Activated CD4-positive, alpha-beta T cell treated with anti-CD3 and anti-CD28 coated beads, Interleukin-2, amount 10 ng/mL, durations not matched to agents 24 days and 14 days (primary cell): ENCODE measurements at places on chromosomes 13 and 19. TPM values are rescaled to one million over a fixed set of nuclear protein-coding genes. Genes with fewer than 3 reads are reported as not detected.
A peak's percentile ranks its signal among the peaks of the same experiment; 100 is the strongest.

GRCh38 chr19:3058009-3058820 is 4.1 kb downstream of the TLE5 start:
- no peak overlapping the region for H3K27ac ChIP-seq
- no peaks in the 10 kb centered on the region for H3K27me3 ChIP-seq
- no peak for DNase-seq
- H3K4me3 ChIP-seq: no peak overlapping the region

HPN gene
- 0.09 TPM in 1 of 2 replicates, not detected in the other for total RNA-seq

- no peaks in the 10 kb centered on the region for H3K4me1 ChIP-seq
- H3K4me3 ChIP-seq: no peak overlapping the region
- DNase-seq: no peak
- H3K27ac ChIP-seq: no peak overlapping the region
These were observed 125.7 kb upstream of the NBEA start for GRCh38 chr13:34816245-34816884.

DNA sequence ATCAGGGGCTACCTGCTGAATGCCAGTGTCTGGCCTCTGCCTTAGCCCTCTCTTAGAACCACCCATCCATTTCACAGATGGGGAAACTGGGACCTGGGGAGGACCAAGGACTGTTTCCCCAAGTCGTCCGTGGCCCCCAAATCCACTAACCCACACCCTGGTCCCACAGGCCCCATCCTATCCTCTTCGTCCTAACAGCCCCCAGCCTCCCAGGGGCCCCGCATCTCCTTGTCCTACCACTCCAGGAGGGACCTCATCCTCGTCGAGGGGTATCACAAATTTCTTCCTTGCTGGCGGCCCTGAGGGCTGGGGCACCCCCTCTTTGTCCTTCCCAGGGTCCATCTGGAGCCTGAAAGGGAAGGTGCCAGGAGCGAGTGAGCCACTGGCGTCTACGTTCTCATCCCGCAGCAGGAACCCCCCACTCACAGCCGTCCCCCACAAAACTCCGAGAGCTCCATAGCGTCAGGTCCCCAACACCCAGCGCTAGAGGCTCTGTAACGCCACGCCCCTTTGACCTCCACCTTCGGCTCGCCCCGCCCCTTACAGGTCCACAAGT is 606 bp downstream of the ERCC1 start:
- H3K27me3 ChIP-seq: peaks cover 4% of the 10 kb centered on the region
- peak overlapping the region; percentile 100 for H3K4me3 ChIP-seq

GRCh38 chr13:26759907-26760831 is at the start of gene GPR12:
Gene GPR12 (minus strand): TSS chr13:26760786. CDS start chr13:26759827, 959 bp downstream.
- H3K27me3 ChIP-seq: peaks cover 52% of the 10 kb centered on the region
- no peak for DNase-seq

- no peaks in the 10 kb centered on the region for H3K4me1 ChIP-seq
- H3K27ac ChIP-seq: no peak overlapping the region
- DNase-seq: no peak
- no peak overlapping the region for H3K4me3 ChIP-seq
- no peaks in the 10 kb centered on the region for H3K36me3 ChIP-seq
These were observed 418.2 kb downstream of the DCT start for GRCh38 chr13:94061301-94061700.

GRCh38 chr13:27401210-27401609 is 23.2 kb upstream of the GTF3A start:
- H3K27me3 ChIP-seq: peaks cover 2% of the 10 kb centered on the region
- no peaks in the 10 kb centered on the region for H3K36me3 ChIP-seq
- H3K4me3 ChIP-seq: no peak overlapping the region
- no peak for DNase-seq

DNA sequence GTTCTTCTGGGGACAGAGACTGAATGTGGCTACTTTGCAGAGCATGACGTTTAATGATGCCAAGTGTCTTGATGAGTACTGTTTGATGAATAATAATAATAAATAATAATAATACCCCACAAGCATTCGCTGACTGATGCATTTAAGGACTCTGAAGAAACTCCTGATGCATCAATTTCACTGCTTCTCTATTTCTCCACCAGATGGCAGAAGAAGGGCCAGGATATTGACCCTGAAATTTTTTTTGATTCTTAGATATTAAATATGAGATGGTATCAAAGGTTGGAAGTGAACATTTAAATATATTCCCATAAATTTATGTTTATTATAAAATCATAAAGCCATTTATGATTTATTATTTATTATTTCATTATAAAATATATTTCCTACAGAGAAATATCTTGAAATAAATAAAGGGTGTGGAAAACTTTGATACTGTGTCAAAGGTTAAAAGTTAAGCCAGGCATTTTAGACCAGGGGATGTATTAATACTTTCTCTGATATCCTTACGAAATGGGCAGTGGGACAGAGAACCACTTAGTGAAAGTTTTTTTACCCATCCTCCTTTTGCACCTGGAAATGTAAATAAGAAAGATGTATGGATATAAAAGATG is 170.9 kb downstream of the LACC1 start:
- H3K4me1 ChIP-seq: peaks cover 3% of the 10 kb centered on the region
- H3K4me3 ChIP-seq: no peak overlapping the region
- peaks cover 36% of the 10 kb centered on the region for H3K27me3 ChIP-seq
- DNase-seq: no peak
- no peaks in the 10 kb centered on the region for H3K36me3 ChIP-seq
- H3K27ac ChIP-seq: no peak overlapping the region

DNA sequence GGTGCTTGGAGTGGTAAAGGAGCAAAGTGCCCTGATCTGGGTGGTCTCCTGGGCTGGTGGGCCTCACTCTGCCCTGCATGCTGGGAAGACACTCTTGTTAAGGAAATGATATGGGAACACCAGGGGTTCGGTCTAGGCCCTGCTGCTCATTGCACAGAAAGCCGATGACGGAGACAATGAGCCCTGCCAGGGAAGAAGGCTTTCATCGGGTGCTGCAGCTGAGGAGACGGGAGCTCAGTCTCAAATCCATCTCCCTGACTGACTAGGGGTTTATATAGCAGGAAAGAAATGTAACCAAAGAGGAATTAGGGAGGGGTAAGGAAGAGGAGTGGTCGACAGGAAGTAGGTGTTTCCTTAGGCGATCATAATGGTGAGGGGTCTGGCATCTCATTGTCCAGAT is 253.4 kb downstream of the TEX29 start:
- H3K27ac ChIP-seq: no peak overlapping the region
- H3K36me3 ChIP-seq: peaks cover 2% of the 10 kb centered on the region
- DNase-seq: no peak
- no peaks in the 10 kb centered on the region for H3K27me3 ChIP-seq
- H3K4me1 ChIP-seq: no peaks in the 10 kb centered on the region

DNA sequence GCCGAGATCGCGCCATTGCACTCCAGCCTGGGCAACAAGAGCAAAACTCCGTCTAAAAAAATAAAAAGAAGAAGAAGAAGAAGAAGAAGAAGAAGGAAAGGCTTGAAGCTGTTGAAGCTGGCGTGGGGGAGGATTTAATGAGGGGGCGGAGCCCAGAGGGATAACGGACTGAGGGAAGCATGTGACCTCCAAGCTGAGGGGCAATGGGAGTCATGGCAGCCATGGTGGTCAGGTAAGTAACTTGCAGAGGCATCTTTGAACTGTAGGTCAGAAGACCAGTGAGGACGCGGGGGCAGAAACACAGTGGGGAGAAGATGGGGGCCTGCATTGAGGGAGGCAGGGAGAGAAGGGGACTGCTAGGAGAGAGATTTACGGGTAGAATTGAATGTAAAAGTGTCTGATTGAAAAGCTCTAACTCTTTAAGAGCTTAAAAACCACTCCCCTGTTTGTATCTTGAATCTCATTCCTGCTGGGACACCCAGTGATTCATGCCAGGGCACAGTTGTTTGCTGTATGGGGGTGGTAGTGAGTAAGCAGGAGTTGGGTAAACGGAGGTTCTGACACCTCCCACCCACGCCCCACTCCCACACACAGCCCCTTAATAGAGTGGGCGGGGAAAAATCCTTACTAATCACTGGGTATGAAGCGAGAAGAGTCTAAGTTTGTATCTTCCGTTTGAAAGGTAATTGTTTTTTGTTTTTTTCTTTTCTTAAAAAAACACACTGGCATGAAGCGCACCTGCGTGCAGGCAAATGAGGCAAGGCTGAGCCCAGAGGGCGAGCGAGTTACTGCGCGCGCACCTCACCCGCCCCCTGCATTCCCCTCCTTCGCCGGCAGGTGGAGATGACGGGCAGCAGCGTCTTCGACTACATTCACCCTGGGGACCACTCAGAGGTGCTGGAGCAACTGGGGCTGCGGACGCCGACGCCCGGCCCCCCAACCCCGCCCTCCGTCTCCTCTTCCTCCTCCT is 13.0 kb downstream of the TMEM160 start:
- H3K27ac ChIP-seq: peak overlapping the region; percentile 92
- peak overlapping the region; percentile 86 for H3K4me3 ChIP-seq
- peak; percentile 100 for DNase-seq
- peaks cover 10% of the 10 kb centered on the region for H3K27me3 ChIP-seq

DNA sequence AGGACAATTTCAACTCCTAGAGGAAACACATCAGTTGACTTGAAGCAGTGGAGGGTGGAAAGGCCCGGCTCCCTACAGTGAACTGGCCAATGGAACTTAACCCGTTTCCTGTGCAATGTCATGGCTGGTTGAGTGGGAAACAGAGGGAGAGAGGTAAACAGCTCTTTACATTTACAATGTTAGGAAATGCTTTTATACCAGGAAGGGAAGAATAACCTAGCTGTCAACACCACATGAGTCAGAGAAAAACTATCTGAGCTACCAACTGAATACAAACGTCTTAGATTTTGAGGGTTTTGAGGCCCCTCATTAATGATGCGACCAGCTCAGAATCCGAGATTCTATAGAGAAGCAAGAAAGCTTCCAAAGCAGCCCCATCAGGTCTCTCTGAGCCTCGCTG is 36.7 kb downstream of the CARD8 start:
- DNase-seq: no peak
- no peaks in the 10 kb centered on the region for H3K27me3 ChIP-seq
- H3K4me1 ChIP-seq: no peaks in the 10 kb centered on the region
- H3K4me3 ChIP-seq: no peak overlapping the region
- H3K36me3 ChIP-seq: peaks cover 68% of the 10 kb centered on the region

DNA sequence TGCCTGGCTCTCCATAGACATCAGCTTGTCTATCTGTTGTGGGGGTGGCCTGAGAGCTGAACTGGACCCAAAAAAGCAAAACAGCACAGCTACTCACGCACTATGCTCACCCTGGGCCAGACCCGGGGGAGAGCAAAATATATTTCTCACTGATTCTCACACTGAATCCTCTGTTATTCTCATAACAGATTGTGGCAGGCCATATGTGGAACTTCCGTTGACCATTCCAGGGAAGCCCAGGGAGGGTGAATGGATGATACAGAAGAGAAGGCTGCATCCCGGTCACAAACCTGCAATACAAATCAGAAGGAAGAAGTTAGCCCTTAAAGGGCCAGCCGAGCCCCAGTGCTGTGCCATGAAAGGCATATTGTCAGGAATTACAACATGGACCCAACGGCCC is 362.5 kb downstream of the ZNF536 start:
- H3K36me3 ChIP-seq: no peaks in the 10 kb centered on the region
- no peaks in the 10 kb centered on the region for H3K27me3 ChIP-seq
- no peak overlapping the region for H3K4me3 ChIP-seq
